Calu3 (cell line): ENCODE measurements at places on chromosomes 3 and 15. TPM values are rescaled to one million over a fixed set of nuclear protein-coding genes. Genes with fewer than 3 reads are reported as not detected.

Gene JAGN1
- total RNA-seq: 32.4 and 34.2 TPM in 2 replicates

GRCh38 chr3:74357881-74358280, 256.6 kb downstream of the CNTN3 start:
- H3K4me1 ChIP-seq: no peaks in the 10 kb centered on the region
- no peak for DNase-seq
- H3K36me3 ChIP-seq: no peaks in the 10 kb centered on the region
- no peak overlapping the region for H3K4me3 ChIP-seq
- no peak overlapping the region for H3K27ac ChIP-seq
- no peaks in the 10 kb centered on the region for H3K27me3 ChIP-seq

Gene TTLL13
- 0.29 and 0.71 TPM in 2 replicates for total RNA-seq

DNA sequence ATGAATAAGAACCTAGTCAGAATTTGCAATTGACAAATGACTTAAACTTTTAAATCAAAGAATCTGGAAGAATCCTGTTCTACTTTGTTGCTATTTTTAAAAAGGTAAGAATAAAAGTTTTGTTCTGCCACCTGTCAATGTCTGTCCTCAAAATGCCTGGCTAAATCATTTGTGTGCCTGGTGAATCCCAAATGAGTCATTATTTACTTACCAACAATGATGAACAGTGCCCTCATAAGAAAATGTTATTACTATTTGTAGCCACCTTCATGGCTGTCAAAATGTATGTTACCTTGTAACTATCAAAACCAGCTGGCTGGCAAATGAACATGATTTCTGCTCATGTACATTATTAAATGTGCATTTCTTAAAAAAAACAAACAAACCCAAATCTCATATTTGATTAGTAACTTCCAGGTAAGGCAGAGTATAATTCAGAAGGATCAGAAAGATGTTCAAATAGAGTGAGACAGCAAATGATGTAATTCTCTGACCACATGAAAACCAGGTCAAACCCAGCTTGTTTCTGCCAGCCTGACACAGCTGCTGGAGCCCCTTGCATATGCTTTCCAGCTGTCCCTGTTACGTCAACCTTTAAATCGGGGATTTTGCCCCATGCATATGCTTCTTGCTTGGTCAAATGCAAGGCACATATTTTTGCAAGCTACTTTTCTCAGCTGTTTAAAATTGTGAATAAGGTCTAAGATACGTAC, 137.9 kb downstream of the SSR3 start:
- H3K27me3 ChIP-seq: peaks cover 34% of the 10 kb centered on the region
- no peak overlapping the region for H3K4me3 ChIP-seq
- no peak for DNase-seq

Gene PATL2
- 1.7 and 3.8 TPM in 2 replicates for total RNA-seq

GRCh38 chr3:57793737-57794187, 37.7 kb downstream of the SLMAP start:
- peak overlapping the region; percentile 85 for H3K27ac ChIP-seq
- H3K36me3 ChIP-seq: no peaks in the 10 kb centered on the region
- no peak for DNase-seq
- H3K4me1 ChIP-seq: peaks cover 41% of the 10 kb centered on the region

DNA sequence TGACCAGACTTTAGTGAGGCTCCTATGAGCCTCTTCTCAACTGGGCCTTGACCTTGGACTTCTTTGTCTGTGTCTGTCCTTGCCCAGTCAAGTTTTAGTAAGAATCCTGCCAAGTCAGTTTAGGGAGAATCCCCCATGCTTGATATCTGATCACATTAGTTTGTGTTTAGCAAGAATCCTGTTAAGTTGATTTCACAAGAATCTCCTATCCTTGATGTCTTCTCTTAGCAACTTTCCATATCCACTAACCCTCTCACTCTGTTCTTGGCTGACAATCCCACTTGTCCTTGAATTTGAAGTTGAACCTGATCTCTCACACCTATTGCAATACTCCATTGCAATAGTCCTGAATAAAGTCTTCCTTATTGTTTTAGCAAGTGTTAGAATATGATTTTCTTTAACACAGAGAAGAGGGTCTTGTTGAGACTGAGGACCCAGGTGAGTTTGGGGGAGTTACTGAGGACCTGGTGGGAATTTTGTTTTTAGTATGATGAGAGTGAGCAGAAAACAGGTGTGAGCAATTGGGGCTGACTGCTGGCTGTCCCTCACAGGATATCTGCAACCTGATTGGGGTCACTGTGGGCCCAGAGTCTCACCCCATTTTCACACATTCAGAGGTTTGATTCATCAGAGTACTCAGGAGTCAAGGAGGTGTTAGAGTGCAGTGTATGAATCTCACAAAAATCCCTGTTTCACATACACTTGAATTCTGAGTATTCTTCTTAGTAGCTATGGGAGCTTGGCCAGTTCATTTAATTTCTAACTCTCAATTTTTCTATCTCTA, 39.9 kb upstream of the TNFAIP8L3 start:
- H3K4me3 ChIP-seq: no peak overlapping the region
- no peak for DNase-seq
- H3K27me3 ChIP-seq: peaks cover 41% of the 10 kb centered on the region
- H3K4me1 ChIP-seq: peaks cover 6% of the 10 kb centered on the region
- no peaks in the 10 kb centered on the region for H3K36me3 ChIP-seq

Gene GASK1A
- total RNA-seq: 1.6 and 2.3 TPM in 2 replicates

DNA sequence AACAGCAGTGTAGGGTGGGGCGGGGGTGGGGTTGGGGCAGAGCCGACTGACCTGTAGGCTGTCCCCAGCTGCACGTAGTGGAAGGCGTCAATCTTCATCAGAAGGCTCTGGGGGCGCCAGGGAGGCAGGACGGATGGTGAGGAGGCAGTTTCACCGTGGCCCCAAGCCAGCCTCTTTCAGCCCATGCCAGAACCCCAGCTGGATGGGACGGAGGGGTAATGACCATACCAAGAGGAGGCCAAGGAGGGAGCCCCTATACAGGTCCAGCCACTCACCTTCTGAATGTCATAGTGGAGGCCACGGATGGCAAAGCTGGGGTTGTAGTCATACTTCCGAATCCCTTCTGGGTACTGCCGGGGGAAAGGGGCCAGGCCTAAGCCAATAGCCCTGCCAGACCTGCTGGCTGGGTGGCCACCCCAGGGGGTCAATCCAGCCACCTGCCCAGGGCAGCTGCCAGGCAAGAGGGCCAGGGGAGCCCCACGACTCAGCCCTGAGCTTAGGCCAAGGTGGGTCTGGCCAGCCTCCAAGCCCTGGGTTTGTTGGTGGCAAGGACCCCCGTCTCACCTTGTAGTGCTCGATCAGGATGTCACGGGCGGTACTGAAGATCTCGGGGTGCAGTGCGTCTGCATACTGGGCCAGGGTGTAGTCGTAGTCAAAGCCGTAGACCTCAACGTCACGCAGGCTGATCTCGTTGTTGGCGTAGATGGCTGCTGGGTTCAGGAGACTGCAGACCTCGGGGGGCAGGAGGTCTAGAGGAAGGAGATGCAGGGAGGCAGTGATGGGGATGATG, 4.9 kb downstream of the NT5DC2 start:
- no peaks in the 10 kb centered on the region for H3K27me3 ChIP-seq
- no peak for DNase-seq
- no peak overlapping the region for H3K4me3 ChIP-seq
- H3K27ac ChIP-seq: no peak overlapping the region
- H3K36me3 ChIP-seq: peaks cover 58% of the 10 kb centered on the region

Gene CHRFAM7A
- 1.4 TPM in 1 of 2 replicates, not detected in the other for total RNA-seq

Gene CHCHD6
- 38.9 and 45.9 TPM in 2 replicates for total RNA-seq

GRCh38 chr3:148642214-148642613, 55.5 kb upstream of the AGTR1 start:
- no peaks in the 10 kb centered on the region for H3K27me3 ChIP-seq
- H3K4me3 ChIP-seq: no peak overlapping the region
- DNase-seq: no peak
- no peaks in the 10 kb centered on the region for H3K4me1 ChIP-seq
- no peaks in the 10 kb centered on the region for H3K36me3 ChIP-seq

DNA sequence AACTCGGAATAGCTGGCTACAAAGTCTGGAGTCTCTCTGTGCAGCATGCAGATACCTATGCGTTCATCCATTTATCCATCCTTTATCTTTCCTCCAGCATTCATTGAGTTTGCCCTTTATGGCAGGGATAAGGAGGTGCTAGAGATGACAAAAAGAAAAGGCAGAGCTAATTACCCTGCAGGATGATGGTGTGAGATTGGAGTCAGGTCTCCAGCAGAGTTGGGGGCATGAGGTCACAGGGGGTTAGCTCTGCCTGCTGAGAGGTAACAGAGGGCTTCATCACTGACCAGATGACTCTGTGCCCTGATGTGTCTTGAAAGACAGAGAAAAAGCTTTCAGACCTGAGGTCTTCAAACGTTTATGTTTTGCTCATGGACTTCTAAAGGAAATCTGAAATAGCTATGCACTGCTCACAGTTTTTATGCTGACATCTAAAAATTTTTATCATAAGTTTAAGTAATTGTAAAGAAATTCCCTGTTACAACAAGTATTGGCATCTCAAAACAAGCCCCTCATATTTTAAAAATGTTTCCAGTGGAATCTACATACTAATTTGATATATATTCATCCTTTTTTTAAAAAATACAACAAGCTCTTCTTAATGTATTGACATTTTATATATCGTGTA, 132.3 kb upstream of the ANKRD28 start:
- H3K36me3 ChIP-seq: no peaks in the 10 kb centered on the region
- H3K27ac ChIP-seq: no peak overlapping the region
- no peak for DNase-seq

DNA sequence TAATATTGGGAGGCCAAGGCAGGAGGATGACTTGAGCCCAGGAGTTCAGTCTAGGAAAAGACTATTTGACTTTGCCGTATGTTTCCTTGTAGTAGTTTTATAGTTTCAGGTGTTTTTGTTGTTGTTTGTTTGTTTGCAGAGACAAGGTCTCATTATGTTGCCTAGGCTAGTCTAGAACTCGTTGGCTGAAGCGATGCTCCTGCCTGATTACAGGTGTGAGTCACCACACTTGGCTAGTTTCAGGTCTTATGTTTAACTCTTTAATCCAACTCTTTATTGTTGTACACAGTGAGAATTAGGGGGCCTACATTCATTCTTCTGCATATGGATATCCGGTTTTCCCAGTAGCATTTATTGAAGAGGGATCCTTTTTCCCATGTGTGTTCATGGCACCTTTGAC, 32.0 kb downstream of the FAIM start:
- no peak for DNase-seq
- H3K36me3 ChIP-seq: peaks cover 21% of the 10 kb centered on the region
- no peak overlapping the region for H3K4me3 ChIP-seq
- no peaks in the 10 kb centered on the region for H3K4me1 ChIP-seq

DNA sequence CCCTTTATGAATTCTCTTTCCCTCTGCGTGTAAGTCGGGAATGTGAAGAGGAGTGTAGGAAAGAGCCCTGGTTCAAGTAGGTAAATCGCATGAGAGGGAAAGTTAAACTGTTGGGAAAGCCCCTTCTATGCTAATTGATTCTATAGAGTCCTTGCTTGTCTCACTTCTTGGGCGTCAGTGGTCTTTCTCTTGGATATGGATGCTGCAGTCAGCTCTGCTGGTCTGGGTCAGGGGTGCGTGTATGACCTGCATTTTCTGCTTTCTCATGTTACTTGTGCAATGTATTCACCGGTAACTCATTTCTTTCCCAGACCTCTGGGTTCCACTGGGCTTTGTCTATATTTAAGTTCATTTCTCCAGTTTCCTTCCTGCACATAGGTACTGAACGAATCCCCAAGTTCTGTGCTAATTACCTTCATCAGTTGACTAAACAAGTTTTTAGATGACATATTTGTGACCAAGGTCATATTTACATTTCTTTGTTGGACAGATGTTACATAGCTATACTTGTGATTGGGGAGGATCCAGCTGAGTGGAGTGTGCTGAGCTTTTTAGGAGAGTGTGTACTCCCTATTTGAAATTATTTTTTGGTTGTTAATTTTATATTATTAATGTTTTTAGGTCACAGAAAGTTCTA, 1.4 kb downstream of the SETD5 start:
- H3K27me3 ChIP-seq: no peaks in the 10 kb centered on the region
- DNase-seq: no peak
- peaks cover 31% of the 10 kb centered on the region for H3K4me1 ChIP-seq
- peak overlapping the region; percentile 92 for H3K27ac ChIP-seq
- peaks cover 74% of the 10 kb centered on the region for H3K36me3 ChIP-seq

Gene SAMMSON
- total RNA-seq: not detected in 2 replicates

GRCh38 chr3:55271549-55271948, 215.6 kb downstream of the WNT5A start:
- no peak overlapping the region for H3K27ac ChIP-seq
- DNase-seq: no peak
- H3K4me1 ChIP-seq: no peaks in the 10 kb centered on the region
- H3K36me3 ChIP-seq: no peaks in the 10 kb centered on the region

Gene C3orf49
- not detected in 2 replicates for total RNA-seq

GRCh38 chr15:49339656-49340055, 83.4 kb upstream of the FGF7 start:
- H3K27ac ChIP-seq: no peak overlapping the region
- H3K27me3 ChIP-seq: no peaks in the 10 kb centered on the region
- H3K4me1 ChIP-seq: no peaks in the 10 kb centered on the region
- peaks cover 11% of the 10 kb centered on the region for H3K36me3 ChIP-seq

Gene SLC22A14
- total RNA-seq: 1.8 and 2.1 TPM in 2 replicates

GRCh38 chr3:123562547-123562946, 22.3 kb downstream of the HACD2 start:
- H3K36me3 ChIP-seq: no peaks in the 10 kb centered on the region
- peaks cover 16% of the 10 kb centered on the region for H3K4me1 ChIP-seq
- no peaks in the 10 kb centered on the region for H3K27me3 ChIP-seq
- no peak for DNase-seq

DNA sequence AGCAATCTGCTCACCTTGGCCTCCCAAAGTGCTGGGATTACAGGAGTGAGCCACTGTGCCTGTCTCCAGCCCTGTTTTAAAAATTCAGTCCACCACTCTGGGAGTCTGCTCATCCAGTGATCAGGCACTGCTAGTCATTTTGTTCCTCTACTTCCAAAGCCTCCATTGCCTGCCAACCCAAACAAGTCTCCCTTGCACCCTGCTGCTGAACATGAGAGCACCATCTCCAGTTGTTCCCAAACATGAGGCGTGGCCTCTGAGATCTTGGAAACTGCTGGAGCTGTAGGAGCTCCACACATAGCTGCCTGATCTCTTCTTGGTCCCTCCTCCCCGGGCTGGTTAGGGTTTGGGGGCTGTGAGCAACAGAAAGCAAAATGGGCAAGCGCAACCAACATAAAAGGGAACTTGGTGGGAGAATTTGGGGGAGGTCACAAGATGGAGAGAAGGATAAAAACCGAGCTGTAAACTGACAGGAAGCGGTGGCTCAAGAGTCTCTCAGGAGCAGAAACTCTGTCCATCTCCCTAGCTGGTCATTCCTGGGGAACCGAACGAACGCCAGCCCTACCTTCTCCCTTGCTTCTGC, 49.6 kb upstream of the TLE3 start:
- H3K36me3 ChIP-seq: no peaks in the 10 kb centered on the region
- DNase-seq: no peak
- H3K4me1 ChIP-seq: peaks cover 8% of the 10 kb centered on the region
- H3K27me3 ChIP-seq: peaks cover 56% of the 10 kb centered on the region
- no peak overlapping the region for H3K27ac ChIP-seq

GRCh38 chr3:100518983-100519382, 26.6 kb downstream of the TMEM45A start:
- H3K4me1 ChIP-seq: peaks cover 13% of the 10 kb centered on the region
- no peak overlapping the region for H3K27ac ChIP-seq
- no peak for DNase-seq
- H3K36me3 ChIP-seq: no peaks in the 10 kb centered on the region

Gene SMCO1
- not detected in 2 replicates for total RNA-seq

GRCh38 chr15:53829471-53829870, 70.0 kb upstream of the WDR72 start:
- no peak for DNase-seq
- no peak overlapping the region for H3K27ac ChIP-seq
- H3K4me1 ChIP-seq: peaks cover 43% of the 10 kb centered on the region
- H3K4me3 ChIP-seq: no peak overlapping the region
- H3K27me3 ChIP-seq: no peaks in the 10 kb centered on the region

Gene RASGRF1
- total RNA-seq: 2.2 and 2.9 TPM in 2 replicates

- no peaks in the 10 kb centered on the region for H3K36me3 ChIP-seq
- no peak overlapping the region for H3K27ac ChIP-seq
- no peak for DNase-seq
- peaks cover 8% of the 10 kb centered on the region for H3K27me3 ChIP-seq
Observed at GRCh38 chr3:186683979-186684378, 18.2 kb downstream of the HRG start.
